Vagina (tissue), 2 donors: ENCODE measurements at places on chromosomes 2 and 18.

GRCh38 chr2:221389904-221390303, 182.2 kb downstream of the EPHA4 start:
- no peak for DNase-seq

- DNase-seq, result no peak
Observed at GRCh38 chr18:45107425-45107824, 426.7 kb downstream of the SETBP1 start.

DNA sequence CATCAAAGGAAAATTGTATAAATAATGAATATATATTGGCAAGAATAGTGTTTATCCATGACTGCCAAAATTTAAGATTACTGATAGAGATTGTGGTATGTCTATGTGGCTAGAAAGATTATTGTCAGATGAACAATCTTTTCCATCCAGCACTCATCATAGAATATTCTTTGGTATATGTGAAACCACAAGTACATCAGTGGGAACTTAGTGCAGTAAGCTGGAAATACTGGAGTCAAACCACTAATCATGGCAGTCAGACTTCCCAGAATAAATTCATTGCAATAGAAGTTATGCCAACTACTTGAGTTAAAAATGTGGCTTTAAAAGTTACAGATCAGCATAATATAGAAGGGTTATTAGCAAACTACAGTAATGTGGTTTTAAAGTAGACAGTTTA, 310.3 kb downstream of the GULP1 start:
- DNase-seq, result no peak

GRCh38 chr2:152627351-152627957, 89.8 kb downstream of the PRPF40A start:
- no peak for DNase-seq

DNA sequence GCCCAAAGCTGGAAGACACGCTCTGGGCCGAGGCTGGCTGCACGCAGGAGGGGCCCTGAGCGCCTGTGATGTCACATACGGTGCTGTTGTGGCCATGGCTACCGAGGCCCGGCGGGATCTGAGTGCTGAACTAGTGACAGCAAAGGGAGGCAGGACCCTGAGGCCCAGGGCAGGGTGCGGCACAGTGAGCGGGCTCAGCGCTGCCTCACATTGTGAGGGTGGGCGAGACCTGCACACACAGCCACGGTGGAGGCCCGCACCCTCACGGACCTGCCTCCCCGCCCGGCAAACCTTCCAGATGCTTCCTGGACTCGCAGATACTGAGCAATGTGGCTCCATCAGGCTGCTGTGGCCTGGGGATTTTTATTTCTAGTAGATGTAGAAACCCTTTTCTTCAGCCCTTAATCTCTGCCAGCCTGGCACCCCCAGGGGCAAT, 133.8 kb upstream of the CTDP1 start:
- DNase-seq, result no peak

DNA sequence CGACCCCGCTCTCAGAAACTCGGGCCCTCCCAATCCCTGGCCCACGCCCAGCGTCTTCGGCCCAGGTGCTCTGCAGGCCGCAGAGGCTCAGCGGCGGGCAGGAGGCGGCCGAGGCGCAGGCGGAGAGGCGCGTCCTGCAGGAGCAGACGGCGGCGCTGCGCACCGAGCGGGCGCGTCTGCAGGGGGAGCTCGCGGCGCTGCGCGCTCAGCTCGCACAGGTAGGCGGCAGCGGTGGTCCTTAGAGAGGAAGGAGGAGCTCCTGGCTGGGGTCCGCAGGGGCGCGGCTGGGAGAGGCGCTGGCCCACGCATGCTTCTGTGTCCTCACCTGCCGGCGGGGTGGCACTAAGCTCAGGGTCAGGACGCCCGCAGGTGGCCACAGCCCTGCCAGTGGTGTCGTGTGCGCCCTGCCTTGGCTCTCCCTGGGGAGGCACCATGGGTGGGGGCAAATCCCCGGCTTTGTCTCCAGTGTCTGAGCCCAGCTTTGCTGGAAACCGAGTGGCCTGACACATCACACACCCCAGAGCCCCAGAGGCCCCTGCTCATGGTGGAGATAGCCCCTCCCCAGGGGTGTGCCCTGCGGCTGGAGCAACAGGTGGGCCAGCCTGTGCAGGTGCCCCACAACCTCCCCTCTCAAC, 14.9 kb upstream of the SNED1 start:
- DNase-seq, result no peak
